ENCODE measurements at places on chromosomes 7 and 10.

GRCh38 chr10:43058716-43059335 lies 18.0 kb upstream of the RET start:
- DNase-seq: no peak

DNA sequence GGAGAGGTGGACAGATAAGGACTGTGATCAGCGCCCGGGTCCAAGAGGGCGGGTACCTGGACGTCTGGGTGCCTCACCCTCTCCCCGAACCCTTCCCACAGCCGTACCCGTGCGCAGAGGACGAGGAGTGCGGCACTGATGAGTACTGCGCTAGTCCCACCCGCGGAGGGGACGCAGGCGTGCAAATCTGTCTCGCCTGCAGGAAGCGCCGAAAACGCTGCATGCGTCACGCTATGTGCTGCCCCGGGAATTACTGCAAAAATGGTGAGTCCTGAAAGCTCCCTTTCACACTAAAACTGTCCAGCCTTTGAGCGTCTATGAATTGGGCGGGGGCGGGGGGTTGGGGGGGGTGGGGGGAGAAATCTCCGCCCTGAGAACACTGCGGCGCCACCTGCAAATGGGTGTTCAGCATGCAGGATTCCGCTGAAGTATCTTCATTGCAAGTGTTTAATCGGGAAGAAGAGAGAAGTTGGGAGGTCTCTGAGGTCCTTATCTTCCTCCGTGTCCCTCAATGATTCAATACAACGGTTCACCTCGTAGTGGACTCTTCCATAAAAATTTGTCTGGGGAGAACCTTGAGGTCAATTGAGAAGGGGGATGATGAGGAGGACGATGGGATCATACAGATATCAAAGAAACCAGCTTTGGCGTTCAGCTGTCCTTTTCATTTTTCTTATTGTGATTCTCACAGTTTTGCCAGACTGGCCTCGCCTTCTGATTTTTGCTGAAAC lies 906 bp downstream of the DKK1 start:
- no peak for DNase-seq

GRCh38 chr10:124645467-124646095 lies 98.6 kb downstream of the FAM53B start:
- DNase-seq: no peak

DNA sequence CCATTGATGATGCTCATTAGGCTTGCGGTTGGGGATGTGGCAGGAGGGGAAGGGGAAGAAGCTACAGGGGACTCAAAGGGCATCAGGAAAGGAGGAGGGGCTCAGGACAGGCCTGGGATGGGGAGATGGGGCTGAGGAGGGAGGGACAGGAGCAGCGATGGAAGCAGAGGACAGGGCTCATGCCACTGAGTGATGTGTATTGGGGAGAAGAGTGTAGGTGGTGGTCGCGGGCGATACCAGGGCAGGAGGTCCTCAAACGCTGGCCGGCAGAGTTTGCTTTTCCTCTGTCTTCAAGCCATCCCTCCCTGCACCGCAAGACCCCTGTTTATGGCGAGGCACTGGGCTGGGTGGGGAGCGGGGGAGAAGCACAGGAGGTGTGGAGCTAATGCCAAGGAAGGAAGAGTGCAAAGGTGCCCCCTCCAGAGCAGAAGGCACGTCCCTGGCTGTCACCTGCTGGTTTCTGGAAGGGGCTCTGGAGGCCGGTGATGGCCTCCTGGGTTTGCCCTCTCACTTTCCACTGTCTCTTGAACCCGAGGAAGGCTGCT lies 134.7 kb downstream of the SVIL start:
- no peak for DNase-seq

DNA sequence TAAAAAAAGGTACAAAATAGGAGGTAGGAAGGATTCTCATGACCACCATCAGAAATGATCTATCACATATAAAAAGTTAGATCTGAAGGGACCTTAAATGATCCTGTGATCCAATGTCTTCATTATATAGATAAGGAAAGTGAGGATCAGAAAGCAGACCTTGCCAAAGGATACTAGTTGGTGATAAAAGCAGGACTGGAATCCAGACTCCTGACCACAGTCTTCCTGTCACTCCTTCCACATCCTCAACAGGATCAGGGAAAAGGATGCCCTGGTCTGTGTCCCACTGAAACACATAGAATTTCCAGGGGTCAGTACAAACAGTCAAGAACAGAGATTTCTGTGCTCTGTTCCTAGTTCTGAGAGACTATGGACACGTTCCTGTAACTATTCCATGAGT lies 97.2 kb downstream of the SPAG6 start:
- no peak for DNase-seq

DNA sequence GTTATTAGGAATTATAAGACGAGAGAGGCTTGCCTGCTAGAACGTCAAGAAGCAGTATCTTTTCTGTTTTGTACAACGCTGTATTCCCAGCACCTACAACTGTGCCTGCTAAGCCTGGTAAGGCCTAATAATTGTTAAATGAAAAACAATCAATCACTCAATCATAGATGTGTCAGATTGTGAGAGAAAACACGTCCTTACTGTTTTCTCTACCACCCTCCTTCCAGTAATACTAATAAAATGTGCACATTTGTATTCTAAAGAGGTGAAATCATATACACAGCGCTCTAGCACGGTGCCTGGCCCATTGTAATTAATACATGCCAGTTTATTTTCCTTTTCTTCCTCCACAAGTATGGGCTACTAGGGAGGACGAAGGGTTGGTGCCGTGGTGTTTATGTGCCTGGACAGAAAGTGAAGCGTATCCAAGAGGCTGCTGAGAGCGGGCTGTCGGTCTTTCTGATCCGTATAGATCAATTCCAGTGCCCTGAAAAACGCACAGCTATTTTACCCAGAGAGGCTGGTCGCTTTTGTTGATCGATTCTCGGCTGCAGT lies 1.5 kb upstream of the AUTS2 start:
- no peak for DNase-seq

DNA sequence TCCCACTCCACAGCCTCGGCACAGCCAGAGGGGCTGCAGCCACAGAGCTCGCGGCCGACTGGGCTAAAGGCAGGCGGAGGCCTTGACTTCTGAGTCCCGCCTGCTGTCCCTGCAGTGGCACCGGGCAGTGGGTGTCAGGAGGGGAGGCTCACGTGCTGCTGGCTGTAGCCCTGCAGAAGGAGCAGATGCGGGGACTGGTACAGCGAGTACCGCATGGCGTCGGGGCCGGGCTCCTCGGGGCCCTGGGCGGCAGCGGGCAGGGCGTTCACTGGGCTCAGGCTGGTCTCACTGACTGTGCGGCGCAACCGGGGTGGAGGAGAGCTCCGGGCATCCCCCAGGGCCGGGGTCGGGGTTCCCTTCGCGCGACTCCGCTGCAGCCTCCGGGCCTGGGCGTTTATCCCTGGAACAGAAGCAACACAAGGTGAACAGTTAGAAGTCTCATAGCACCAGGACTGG lies 25.6 kb downstream of the PAPOLB start:
- DNase-seq: no peak

DNA sequence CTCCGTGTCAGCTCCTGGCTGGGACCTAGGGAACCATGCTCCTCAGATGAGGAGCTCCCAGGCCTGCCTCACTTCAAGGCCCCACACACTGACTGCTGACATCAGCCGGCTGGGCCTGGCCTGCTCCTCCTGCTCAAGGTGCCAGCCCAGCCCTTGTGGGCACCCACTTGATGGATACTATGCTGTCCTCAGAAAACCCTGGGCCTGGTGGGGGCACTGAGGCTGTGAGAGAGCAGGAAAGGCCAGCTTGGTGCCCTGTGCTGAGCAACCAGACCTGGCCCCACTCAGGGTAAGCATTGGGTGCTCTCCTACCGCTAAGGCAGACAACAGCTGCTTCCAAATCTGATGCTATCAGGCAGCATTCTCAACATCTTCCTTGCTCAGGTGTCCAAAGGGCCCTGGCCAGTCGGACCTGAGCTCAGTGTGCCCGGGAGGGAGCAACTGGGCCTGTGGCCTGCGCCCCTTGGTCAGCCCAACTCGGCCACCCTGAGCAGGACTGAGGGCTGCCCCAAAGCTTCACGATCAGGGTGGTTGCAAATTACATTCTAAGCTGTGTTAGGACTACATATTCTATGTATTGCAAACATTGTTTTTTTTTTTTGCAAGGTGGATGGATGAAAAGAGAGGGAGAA lies 21.9 kb upstream of the ANTXRL start:
- DNase-seq: no peak

- DNase-seq: no peak
Observed at GRCh38 chr10:109306698-109307097, 616.6 kb downstream of the XPNPEP1 start.

GRCh38 chr10:70932392-70933196 lies 44.2 kb upstream of the PCBD1 start:
- DNase-seq: no peak

DNA sequence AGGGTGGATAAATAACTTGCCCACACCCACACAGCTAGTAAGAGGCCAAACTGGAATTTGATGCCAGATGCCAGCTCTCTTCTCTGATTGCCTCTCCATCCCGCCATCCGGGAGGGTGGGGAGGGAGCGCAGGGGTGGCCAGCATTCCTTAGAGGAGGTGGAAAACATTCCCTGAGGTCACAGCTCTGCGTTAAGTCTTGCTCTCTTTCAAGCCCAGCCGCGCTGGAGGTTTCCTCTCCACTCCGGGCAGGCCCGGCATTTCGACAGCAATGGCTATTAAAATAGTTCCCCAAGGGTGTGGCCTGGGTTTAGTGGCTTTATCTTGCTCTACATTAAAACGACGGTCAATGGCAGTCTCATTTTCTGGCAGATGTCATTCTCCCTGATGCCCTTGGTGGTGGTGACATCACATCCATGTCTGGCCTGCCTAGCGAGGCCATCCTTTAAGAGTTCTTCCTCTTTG lies 16.1 kb upstream of the C10orf71 start:
- no peak for DNase-seq

- DNase-seq: no peak
Observed at GRCh38 chr10:122648599-122649428, 50.8 kb downstream of the C10orf120 start.

GRCh38 chr10:119238577-119238976 lies 31.2 kb downstream of the GRK5 start:
- no peak for DNase-seq

DNA sequence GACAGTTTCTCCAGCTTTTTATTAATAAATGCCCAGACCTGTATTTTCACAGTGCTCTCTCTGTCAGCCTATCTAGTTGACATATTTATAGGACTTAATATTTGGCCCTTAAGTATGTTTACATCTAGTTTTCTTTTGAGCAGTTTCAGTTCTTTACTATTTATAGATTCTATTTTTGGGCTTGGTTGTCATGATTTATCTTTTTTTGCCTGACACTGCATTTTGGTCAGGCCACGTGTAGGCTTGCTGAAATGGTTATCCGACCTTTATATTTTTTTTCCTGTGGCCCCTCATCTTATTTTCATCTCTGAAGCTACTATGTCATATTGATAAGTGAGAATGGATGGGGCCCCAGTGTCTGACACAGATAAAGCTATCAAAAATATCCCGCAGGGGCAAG lies 515.4 kb upstream of the FZD8 start:
- no peak for DNase-seq

- no peak for DNase-seq
Observed at GRCh38 chr7:17158261-17158660, 140.2 kb upstream of the AHR start.

DNA sequence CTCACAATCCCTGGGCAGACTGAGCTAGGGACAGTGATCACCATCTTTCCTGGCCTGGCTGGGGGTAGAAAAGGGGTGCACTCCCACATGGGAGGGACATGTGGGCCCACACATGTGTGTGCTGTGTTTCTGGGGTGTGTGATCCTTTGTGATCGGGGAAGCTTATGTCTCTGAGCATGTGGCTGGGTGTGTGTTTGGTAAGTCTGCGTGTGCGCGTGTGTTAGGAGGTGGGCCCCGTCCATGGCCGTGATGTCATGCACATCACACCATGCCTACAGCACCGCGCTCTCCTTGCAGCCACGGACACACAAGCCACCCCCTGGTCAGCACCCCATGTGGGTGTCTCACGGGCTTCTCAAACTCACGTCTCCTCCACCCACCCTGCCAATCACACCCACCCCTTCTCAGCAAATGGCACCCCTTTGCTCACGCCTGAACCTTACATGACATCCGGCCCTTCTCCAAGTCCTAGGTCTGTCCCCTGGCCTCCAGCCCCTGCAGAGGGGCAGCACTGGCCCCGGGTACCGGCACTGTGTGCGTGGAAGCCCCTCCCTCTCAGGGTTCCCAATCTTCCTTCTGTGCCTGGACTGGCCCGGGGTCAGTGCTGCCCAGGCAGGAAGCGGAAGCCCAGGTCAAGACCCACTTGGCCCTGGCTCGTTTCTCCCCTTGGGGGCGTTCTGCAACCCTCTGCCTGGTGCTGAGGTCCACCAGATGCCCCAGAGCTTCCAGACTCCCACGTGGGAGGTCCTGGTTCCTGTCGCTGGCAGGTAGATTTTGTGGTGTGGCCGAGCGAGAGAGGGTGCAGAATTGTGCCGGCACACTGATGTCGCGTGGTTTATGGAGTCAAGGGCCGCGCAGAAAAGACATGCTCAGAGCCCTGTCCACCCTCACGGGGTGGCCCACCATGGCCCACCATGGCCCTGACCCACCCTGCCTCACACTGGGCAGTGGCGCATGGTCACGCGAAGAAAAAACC lies 12.6 kb downstream of the SLC29A4 start:
- no peak for DNase-seq

DNA sequence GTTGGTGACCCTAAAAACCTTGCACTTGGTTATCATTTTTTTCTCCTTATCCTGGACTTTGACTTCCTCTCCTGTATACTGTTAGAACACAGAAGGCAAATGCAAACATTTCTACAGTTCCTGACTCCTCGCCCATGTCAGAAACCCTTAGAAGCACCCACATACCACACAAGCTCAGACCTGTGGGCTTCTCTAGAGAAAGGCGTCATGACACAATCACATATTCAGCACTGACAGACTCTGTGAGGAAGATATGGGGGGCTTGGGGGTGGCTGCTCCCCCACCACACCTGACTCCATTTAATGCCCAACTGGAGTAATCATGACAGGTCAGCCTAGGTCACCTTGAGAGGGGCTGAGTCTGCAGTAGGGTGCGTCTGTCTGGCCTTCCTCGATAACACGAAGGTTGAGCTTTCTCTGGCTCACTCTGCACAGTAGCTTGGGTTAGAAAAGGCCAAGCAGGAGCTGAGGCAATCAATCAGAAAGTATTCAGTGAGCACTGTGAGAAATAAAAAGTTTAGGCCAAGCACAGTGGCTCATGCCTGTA lies 50.9 kb downstream of the CCDC3 start:
- no peak for DNase-seq

- no peak for DNase-seq
Observed at GRCh38 chr10:125144693-125145623, 15.4 kb downstream of the CTBP2 start.

DNA sequence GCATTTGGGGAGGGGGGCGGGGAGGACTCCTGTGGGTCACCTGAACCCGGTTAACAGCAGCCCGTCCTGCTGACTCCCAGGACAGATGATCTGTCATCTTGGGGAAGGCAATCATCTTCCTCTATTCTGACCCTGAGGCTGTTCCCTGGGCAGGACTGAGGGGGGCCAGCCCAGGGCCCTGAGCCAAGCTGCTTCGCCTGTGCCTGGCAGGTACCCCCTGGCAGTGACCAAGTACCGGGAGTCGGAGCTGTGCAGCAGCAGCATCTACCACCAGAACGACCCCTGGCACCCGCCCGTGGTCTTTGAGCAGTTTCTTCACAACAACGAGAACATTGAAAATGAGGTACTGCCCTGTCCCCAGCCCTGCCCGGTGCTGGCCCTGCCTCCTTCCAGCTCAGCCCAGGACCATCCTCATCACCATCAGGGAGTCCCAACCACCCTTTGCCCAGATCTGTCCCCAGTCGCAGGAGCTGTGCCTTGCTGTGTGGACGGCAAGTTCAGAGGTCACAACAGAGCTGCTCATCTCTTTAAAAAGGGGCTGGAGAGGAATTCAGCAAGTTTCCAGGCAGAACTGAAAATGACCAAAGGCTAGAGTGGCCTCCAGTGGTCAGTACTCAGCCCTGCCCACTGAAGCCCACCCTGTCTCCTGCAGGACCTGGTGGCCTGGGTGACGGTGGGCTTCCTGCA lies 8.1 kb downstream of the AOC1 start:
- DNase-seq: no peak
